ENCODE measurements at places on chromosomes 11 and 22.
A peak's percentile ranks its signal among the peaks of the same experiment; 100 is the strongest.

DNA sequence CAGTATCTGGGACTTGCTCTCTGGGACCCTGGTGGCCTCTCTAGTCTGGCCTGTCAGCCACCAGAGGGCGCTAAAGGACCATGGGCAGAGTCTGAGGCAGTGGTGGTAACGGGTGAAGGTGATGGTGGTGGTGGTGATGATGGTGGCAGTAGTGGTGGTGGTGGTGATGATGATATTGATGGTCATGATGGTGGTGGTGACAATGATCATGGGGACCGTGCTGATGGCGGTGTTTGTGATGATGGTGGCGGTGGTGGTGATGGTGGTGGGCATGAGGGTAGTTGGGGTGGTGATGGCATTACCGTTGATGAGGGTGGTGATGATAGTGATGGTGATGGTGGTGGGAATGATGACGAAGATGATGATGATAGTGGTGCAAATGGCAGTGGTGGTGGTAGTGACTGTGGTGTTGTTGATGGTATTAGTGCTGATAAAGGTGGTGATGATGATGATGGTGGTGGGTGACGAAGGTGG, 16.0 kb downstream of the TRPM5 start:
- DNase-seq: peak; percentile 93

DNA sequence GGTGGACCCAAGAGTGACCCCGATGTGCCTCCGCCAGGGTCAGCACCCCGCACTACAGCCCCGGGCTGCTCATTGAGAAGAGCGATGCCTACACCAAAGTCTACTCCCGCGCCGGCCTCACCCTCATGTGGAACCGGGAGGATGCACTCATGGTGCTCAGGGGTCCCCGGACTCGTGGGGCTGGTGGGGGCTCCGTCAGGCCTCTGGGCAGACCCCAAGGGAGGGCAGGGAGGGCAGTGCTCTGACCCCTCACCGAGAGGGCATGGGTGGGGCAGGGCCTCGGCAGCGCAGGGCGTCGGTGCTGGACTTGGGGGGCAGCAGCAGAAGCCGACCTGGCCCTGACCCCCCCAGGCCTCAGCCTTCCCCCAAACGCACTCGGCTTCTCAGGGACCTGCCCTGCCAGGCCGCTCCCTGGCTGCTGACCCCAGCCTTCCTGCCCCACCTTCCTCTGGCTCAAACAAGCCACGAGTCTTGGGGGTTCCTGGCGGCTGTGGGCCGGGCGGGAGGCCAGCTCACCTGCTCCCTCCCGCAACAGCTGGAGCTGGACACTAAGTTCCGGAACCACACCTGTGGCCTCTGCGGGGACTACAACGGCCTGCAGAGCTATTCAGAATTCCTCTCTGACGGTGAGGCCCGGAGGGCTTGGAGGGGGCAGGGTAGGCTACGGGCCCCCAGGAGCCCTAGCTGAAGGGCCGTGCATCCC, 2.9 kb downstream of the MUC2 start:
- no peak for DNase-seq

GRCh38 chr11:130246738-130247137, 68.0 kb downstream of the ZBTB44 start:
- DNase-seq: no peak

GRCh38 chr22:41488596-41489385, 19.9 kb downstream of the ACO2 start:
- DNase-seq: no peak

DNA sequence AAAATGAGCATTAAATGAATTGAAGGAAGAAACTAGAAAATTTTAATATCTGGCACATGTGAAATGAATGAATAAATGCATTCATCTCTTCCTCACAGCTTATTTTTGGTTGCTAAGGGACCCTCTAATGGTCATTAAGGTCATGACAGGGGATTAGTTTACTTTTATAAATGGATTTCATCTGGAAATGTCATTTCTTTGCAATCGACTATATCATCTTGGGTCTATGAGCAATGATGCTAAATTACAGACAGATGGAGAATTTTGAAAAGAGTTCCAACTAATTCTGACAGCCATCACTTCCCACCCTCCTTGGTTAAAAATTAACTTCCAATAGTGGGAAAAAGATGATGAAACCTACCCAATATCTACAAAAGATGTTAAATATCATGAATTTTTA, 98.0 kb downstream of the KIF18A start:
- no peak for DNase-seq

GRCh38 chr22:43401661-43402060, 10.2 kb upstream of the MPPED1 start:
- no peak for DNase-seq

- DNase-seq: no peak
These were observed 16.2 kb upstream of the ACCSL start for GRCh38 chr11:44031549-44031948.

- DNase-seq: no peak
These were observed 83.1 kb upstream of the MTNR1B start for GRCh38 chr11:92886243-92886905.

- DNase-seq: no peak
These were observed 137.8 kb downstream of the DBX1 start for GRCh38 chr11:20022363-20023081.

DNA sequence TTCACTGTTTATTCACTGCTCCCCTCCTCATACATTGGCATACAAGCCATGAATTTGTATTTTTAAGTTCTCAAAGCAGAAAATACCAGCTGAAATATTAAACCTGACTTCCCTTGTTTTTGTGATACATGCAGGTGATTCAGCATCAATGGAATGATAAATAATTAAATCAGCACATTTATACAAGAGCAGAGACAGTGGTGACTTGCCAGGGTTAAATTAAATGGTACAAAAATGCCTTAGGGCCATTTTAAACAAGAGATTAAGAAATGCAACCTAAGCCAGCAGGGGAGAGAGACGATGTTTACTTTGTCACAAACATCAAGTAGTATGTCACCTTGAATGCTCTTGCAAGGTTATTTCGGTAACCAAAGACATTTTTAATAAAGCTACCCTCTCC, 95.9 kb upstream of the DDI1 start:
- DNase-seq: no peak

- DNase-seq: no peak
These were observed 115.9 kb upstream of the GRK3 start for GRCh38 chr22:25448435-25449051.

- no peak for DNase-seq
These were observed 17.9 kb upstream of the NAP1L4 start for GRCh38 chr11:3010004-3010403.

DNA sequence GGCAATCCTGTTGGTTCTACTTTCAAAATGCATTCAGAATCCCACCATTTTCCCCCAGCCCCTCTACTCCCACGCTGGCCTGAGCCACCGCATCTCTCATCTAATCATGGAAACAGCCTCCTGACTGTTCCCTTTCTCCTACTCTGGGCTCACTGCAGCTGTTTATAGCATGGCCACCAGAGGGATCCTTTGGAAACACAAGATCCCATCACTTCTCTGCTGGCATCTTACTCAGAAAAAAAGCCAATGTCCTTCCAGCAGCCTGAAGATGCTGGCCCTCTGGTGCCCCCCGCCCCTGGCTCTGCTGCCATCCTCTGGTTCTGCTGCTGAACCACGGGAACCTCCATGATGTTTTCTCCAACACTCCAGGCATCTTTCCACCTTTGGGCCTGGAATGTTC, 11.1 kb downstream of the MS4A8 start:
- no peak for DNase-seq

DNA sequence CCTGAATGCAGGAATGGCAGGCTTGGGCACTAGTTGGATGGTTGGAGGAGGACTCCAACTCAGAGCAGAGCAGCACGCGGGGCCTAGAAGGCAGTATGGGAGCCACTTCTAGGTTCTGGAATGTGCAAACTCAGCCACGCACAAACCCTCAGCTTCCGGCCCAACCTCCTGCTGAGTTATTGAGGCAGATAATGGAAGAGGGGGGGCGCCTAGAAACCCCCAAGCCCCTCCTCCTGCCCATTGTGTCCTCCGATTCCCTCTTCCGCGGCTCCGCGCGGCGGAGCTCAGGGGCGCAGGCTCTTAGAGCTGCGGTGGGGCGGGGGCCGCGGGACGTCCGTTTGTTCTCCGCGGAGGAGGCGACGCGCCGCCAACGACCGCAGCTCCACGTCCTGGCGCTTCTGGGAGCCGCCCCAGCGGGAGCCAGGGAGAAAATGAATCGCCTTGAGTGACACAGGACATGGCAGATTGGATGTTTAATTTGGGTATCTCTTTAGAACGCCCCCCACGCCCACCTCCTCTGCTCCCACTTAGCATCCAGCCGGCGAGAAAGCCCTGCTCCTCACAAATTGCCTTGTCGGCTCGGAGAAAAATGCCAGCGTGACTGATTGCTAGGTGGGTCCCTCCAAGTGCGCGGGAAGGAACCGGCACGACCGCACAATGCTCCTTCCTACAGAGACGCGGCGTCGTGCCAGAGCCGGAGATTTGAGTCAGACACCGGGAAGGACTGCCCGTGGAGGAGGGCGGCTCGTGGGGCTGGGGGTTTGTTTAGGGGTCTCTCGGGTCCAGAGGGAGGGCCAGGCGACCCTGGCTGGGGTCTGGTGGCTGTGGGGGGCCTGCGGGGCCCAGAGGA, 144.6 kb downstream of the NECTIN1 start:
- no peak for DNase-seq

DNA sequence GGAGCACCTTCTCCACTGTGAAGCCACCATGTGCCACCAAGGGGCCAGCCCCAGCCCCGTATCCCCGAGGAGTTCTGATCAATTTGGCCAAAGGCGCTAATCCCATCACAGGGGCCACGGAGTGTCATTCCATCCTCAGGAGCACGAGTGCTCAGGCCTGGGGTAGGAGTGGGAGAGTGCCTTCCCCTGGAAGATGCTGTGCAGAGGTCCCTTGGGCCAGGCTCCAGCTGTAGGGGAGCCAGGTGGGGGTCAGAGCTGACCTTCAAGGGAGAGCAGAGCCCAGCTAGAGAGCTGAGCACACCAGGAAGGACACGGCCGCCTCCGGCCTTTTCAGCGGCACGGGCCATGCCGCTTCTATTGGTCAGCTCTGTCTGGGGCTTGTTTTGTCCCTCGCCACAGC, 1459.9 kb downstream of the BRD1 start:
- DNase-seq: no peak

GRCh38 chr11:96234866-96235441, 108.0 kb downstream of the MAML2 start:
- no peak for DNase-seq

- DNase-seq: no peak
These were observed 2.0 kb downstream of the CFL1 start for GRCh38 chr11:65855927-65856363.

GRCh38 chr22:45212306-45212709, 28.4 kb downstream of the KIAA0930 start:
- DNase-seq: no peak

DNA sequence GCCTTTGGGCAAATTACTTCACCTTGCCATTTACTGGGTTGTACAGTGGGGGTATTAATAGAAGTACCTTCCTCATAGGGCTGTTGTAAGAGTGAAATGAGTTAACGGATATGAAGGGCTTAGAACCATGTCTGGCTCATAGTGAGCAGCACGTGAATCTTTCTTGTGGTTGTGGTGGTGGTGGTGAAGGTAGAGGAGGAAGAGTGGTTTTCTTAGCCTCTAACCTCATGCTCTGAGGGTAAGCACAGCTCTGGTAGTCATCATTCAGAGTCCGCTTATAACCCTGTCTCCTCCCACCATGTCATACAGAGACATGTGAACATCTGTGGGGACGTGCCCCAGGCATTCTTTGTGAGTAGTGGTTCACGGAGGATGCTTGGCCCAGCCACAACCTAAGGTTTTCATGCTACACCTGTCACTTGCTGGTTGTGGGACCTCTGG, 43.6 kb downstream of the TEAD1 start:
- no peak for DNase-seq

DNA sequence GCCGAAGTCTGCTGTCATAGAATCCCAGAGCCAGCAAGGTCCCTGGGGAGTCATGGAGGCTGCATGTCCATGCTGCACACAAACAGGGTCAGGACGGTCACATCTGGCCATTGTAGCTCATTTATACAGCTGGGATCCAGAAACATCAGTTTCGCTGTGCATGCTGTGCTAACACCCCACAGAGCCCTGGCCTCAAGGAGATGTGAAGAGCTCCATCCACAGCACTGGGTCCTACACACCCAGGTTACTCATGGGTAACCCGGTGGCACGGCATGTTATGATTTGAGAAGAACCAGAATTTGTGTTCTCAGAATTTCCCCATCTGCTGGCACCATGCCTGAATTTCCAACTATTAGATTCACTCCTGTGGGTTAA, 146.3 kb upstream of the ARHGAP20 start:
- no peak for DNase-seq

DNA sequence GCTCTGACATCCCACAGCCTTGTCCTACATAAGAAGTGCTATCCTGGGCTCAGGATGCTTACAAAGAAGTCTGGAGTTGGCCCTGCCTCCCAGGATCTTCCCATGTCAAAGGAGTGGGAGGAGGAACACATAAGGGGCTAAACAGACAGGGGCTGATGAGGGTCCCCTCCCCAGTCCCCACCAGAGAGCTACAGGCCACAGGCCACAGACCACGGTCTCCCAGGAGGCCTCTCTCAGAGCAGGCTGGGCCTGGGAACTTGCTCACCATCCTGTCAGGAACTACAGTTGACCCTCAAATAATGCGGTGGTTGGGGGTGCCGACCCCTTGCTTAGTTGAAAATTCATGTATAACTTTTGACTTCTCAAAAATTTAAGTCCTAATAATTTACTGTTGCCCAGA, 315.5 kb downstream of the NTM start:
- DNase-seq: no peak

DNA sequence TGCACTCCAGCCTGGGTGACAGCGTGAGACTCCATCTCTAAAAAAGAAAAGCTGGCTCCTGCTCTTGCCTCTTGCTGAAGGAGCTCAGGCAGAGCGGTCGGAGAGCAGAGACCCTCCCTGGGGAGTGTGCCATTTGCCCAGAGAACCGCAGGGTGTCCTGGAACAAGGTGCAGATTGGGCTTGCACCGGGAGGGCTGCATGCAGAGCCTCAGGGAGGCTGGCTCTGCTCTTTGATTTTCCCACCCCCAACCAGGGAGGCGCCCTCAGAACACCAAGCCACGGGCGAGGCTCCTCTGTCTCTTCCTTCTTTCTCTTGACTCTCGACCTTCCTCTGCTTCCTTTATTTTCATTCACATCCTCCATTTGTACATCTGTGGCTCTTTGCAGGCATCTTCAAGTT, 889.1 kb downstream of the OPCML start:
- DNase-seq: no peak

DNA sequence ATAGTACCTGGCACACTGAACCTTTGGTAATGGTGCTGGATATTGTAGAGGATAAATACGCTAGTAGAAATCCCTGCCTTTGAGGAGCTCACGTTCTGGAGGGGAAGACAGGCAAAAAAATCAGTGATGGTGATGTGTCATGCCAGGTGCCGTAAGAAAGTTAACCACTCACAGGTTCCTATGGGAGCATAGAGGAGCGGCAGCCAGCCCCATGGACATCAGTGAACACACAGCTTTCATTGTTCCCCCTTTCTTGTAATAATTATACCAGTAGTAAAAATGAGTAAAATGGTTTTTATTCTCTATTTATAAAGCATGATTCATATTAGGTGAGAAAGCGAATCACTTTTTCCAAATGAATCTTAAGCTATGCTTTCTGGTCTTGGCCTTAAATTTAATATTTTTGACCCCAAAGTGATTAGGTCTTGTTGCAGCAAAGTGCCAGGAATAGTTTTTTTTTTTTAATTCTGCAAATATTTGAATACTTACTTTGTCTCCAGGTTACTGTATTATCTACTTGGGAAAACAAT, 57.9 kb downstream of the UVRAG start:
- DNase-seq: no peak

- no peak for DNase-seq
These were observed 622.1 kb downstream of the OPCML start for GRCh38 chr11:132910011-132910760.

GRCh38 chr11:70610566-70611565, 212.5 kb downstream of the CTTN start:
- DNase-seq: no peak

GRCh38 chr22:46613606-46614021, 6.6 kb upstream of the GRAMD4 start:
- no peak for DNase-seq
